ENCODE measurements at places on chromosomes 6 and 20.

DNA sequence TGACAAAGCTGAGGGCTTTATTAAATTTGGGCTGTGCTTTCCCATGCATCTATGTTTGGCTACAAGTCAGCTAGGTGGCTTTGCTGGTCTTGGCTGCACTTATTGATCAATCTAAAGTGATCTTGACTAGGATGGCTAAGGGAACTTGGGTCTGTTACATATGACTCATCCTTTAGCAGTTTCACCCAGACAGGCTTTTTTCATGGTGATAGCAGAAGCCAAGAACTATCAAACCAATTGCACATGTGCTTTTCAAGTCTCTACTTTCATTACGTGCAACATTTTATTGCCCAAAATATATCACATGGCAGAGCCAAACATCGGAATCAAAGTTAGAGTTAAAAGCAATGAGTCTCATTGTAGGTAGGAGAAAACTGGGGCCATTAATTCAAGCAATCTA is 626.3 kb downstream of the TENT5A start:
- DNase-seq = no peak

DNA sequence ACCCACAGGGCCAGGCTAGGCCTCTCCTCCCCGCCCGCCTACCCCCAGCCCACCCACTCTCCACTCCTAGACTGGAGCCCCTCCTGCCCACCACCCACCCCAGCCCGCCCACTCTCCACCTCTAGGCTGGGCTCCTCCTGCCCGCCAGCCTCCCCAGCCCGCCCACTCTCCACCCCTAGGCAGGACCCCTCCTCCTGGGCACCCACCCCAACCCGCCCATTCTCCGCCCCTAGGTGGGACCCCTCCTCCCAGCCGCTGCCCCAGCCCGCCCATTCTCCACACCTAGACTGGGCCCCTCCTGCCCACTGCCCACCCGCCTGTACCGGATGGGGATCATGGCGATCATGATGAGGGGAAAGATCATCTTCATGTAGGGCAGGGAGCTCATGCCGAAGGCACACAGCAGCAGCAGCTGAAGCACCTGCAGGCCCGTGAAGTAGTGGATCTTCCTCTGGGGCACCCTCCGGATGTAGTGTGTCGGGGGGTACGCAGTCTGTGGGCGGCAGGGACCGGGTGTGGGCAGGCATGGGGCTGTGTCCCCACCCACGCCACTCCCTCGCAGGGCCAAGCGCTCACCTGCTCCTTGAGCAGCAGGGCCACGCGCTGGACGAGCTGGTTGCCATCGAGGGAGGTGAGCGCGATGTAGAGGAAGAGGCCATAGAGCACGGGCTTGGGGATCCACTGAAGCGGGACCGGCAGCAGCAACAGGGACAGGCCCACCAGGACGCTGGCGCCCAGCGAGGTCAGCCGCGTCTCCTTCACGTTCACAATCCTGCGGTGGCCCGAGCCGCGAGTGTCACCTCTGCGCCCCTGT is 10.8 kb downstream of the SLC4A11 start:
- DNase-seq = no peak

- no peak for DNase-seq
Measured at GRCh38 chr20:1566701-1567100, 9.2 kb upstream of the SIRPD start.

GRCh38 chr20:49210101-49210756 is 9.0 kb upstream of the DDX27 start:
- DNase-seq = no peak

- no peak for DNase-seq
Measured at GRCh38 chr6:33978412-33979150, 167.3 kb downstream of the GRM4 start.

GRCh38 chr6:81138236-81138635 is 614.2 kb downstream of the TENT5A start:
- DNase-seq = no peak

DNA sequence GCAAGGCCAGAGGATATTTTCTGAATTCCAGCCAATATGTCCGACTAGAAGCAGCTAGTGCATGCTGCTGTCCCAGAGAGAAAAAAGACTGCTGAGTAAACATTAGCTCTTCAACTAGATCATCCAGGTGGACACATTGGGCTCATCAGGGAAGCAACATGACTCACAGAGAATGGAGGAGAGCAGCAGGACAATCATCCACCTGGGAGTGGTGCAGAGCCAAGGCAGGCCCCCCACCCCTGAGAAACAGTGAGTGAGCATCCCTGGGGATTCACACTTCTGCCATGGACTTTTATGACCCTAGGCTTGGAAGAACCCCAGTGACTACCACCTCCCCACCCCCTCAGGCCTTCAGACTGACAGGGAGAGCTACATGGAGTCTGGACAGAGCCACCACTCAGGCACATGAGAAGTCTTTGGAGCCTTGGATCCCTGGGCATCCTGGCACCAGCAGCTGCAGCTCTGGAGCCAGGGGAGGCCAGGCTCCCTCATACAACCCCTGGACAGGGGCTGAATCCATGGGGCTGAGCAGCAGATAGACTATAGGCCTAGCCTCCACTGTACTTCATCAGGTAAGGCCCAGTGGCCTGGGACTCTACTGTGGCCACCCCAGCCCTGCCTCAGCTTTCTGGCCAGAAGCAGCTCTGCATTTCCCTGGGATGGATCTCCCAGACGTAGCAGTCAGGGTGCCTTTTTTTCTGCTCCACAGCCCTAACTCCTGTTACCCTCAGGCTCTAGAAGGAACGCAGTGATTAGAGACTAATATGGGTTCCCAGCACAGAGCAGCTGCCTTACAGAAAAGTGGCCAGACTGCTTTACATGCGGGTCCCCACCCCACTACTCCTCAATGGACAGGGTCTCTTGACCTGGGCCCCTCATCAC is 82.9 kb upstream of the RNF217 start:
- DNase-seq = no peak

DNA sequence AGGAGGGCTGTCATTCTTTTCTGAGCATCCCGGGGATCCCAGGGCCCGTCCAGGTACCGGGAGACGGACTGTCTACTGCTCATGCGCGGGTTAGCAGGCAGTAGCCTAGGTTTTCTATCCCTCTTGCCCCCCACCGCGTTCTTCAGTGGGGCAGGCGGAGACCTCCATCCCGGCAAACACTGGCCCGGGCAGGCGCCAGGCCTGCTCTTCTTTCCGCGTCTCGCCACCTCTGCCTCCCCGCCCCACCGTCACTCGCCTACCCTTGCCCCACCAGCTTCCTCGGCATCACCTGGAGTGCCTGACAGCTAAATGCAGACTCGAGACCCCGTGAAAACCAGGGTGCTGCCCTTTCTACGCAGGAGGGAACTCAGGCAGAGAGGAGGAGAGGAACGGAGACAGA is 1937.7 kb upstream of the DEFB115 start:
- no peak for DNase-seq

DNA sequence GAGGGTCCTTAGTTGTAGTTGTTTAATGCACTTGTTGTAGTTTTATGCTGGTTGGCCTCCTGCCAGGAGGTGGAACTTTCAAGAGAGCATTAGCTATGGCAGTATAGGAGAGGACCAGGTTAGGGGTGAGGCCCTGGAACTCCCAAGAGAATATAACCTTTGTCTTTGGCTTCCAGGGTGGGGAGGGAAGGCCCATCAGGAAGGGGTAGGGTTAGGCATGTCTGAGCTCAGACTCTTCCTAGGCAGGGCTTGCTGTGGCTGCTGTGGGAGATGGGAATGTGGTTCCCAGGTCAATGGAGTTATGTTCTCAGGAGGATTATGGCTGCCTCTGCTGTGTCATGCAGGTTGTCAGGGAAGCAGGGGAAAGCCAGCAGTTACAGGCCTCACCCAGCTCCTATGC is 20.0 kb upstream of the GABRR1 start:
- no peak for DNase-seq

DNA sequence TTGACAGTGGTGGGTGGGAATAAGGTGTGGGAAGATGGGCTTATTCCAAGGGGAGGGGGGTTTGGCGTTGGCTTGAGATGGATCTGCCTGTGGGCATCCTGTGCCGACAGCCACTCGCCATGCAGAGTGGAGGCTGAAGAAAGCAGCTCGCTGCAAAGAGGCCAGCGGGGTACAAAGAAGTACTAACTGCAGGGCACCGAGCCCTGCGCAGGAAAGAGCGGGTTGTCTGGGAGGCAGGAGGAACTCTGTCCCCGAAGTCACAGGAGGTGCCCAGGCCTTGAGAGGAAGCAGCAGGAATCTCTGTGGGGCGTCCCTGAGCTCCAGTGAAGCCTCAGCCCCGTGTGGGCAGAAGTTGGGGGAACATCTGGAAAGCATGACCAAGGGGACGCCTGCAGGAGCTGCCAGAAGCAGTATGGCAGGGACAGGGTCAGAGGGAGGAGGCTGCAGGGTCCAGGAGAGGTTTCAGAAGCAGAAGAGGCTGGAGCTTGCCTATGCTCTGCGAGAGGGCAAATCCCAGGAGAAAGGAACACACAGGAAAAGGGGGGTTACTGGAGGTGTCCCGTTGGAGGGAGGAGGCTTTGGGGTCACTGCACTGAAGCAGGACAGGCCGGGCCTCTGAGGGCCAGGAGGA is 77.2 kb downstream of the THBS2 start:
- no peak for DNase-seq

- no peak for DNase-seq
Measured at GRCh38 chr6:94349227-94349626, 929.9 kb upstream of the EPHA7 start.

DNA sequence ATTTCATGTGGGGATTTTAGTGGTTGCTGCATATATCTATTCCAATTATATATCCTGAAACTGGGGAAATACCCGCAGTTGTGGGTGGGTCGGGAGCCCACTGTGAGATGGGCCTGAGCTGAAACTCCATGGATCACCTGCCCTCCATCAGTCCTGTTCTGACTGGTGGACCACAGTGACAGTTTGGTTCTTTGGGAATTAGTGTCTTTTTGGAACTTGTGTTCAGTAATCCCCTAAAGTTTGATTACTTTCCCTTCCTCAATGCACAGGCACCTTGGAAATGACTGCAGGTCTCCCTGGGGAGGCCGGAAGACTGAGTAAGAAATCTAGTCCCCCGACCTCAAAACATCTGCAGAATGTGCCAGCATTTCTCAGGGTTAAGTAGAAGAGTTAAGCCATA is 11.3 kb downstream of the STK35 start:
- DNase-seq = no peak

DNA sequence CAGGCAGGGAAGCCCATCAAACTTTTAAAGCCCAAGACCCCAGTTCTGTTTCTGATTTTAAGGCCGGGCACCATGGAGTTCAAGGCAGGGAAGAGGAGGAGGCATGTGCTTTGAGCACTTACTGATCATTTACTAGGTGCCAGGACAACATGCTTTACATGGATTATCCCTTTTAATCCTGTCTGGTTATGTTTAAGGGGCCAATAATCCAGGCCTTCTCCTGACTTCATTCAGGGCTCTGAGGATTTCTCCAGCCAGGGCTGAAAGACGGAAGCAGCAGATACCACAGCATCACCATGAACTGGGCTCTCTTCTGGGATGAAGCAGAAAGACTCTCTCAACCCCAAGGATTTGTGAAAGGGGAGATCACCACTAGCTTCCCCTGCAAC is 4.1 kb downstream of the CCND3 start:
- no peak for DNase-seq

- no peak for DNase-seq
Measured at GRCh38 chr20:19583532-19584175, 174.4 kb upstream of the RIN2 start.

DNA sequence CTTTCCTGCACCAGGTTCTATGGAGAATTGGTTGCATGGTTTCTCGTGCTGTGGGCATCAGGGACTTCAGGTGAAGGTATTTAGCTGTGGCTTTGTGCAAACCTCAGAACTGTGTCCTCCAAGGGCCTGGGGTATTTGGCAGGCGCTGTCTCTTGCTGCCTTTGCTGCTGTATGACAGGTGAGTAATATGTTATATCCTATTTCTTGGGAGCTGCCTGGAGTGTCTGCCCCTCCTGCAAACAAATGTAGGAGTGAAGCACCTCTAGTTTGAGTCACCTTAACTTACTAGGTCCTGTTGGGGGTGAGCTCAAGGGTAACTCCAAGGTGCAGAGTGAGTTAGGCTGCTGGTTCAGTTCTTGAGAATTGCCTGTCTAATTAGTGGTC is 177.7 kb upstream of the RNF24 start:
- no peak for DNase-seq

GRCh38 chr6:16060039-16060438 is 68.8 kb upstream of the MYLIP start:
- no peak for DNase-seq

DNA sequence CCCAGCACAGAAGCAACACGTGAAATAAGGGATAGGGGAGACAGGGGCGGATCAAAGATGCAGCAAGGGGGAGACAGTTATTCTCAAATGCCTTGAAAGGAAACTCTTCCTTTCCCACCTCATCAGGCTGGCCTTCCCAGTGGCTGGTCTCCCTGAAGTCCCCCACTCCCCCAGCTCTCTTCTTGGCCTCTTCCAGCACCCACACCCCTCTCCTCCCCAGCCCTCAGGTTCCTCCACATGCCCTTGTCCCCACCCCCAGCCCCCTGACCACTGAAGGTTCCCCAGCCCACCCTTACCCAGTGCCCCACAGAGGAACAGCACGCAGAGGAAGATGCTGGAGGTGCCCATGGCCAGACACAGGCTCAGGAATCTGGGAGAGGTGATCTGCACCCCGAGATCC is 1.7 kb upstream of the LY6G6D start:
- no peak for DNase-seq

DNA sequence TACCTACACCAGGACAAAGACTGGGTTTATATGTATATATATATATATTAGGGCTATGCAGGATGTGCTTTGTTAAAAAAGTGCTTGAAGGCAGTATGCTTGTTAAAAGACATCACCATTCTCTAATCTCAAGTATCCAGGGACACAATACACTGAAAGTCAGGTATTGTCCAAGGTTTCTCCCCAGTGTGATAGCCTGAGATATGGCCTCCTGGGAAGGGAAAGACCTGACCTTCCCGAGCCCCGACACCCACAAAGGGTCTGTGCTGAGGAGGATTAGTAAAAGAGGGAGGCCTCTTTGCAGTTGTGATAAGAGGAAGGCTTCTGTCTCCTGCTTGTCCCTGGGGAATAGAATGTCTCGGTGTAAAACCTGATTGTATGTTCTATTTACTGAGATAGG is 156.9 kb downstream of the GPX5 start:
- no peak for DNase-seq
